CD4-positive, alpha-beta memory T cell (primary cell): ENCODE measurements at places on chromosomes 16 and 17. TPM values are rescaled to one million over a fixed set of nuclear protein-coding genes. Genes with fewer than 3 reads are reported as not detected.

Gene CDH16
- not detected for total RNA-seq

Gene TNFSF12
- total RNA-seq, result 45.1 TPM

Gene MT1F
- 8.3 TPM for total RNA-seq

Gene EXOSC6
- total RNA-seq, result 44.1 TPM

Gene CCDC154
- 12.1 TPM for total RNA-seq

Gene PRAC2
- total RNA-seq, result not detected

Gene STH
- not detected for total RNA-seq

Gene TNP2
- not detected for total RNA-seq

Gene MYL4
- total RNA-seq, result not detected

Gene CAVIN1
- 0.61 TPM for total RNA-seq
